ENCODE measurements at places on chromosomes 12 and 14.

GRCh38 chr14:85296456-85297210 lies 233.3 kb upstream of the FLRT2 start:
- no peak for DNase-seq

DNA sequence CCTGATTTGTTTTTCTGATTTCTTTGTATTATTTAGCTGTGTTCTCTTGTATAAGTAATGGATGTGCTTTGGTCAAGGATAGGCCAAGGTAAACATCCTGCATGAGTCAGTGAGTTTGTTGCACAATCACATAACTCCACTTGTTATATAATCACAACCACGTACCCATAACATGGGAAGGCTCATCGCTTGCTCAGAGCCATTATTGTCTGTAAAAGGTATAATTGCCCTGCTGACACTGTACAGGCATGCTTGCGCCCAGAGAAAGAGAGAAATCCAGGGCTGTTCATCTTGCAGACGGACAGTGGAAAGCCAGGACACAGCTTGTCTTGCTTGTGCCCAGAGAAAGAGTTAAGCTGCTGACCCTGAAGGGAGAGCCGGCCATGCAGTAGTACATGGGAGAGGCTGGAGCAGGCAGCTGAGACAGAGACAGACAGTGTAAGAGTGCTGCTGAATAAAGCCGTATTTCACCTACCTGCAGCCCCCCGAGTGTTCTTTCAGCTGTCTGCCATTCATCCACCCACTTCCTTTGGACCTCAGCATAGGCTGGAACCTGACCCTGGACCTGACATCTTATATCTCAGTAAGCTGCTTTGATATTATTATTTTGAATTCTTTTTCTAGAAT lies 174.7 kb upstream of the DAAM1 start:
- DNase-seq, result no peak

DNA sequence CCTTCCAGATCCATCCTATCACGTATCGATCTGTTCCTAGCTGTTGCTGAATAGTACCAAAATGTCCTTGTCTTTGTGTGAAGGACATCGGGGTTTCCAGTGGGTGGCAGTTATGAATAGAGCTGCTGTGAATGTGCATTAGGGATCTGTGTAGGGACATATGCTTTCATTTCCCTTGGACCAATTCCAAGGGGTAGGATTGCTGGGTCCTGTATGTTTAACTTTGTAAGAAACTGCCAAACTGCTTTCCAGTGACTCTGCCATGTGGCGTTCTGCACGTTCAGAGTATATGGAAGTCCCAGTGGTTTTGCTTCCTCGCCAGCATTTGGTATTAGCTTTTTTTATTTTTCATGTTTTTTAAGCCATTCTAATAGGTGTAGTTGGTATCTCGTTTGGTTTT lies 28.6 kb downstream of the PACS2 start:
- no peak for DNase-seq

GRCh38 chr12:18277196-18277595 lies 15.9 kb downstream of the PIK3C2G start:
- DNase-seq, result no peak

DNA sequence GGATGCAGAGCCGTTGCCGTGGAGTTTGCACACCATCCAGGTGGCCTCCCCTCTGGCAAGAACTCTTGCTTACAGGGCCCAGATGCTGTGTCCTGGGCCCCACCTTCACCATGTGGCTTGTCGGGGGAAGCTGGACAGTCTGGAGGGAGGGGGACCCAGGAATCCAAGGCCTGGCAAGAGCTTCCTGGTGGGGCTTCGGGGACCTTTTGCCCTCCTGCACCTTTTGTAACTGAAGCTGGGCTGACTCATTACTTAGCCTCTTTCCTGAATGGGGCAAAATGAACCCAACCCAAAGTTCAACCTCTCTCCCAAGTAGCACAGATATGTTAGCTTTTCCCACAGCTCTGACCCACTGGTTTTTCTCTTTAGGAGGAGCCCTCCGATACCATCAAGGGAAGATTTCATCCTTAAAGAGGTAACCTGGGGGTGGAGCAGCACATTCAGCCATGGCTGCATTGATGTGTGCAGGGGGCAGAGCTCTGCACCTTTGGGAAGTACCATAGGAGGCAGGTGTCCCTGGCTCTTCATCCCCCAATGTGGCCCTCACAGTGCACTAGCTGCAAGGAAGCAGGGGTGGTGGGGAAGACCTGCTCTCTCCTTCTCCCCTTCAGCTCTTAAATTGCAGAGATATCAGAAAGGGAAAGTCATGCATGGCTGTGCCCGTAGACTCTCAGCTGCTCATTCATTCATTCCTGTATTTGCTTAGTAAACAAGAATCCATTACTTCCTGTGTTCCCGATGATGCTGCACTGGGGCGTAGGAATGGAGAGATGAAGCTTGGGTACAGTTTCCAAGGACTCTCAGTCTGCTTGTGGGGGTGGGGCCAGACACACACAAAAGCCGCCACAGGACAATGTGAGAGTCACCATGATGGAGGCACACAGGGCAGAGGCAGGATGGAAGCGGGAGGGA lies 13.0 kb downstream of the MVK start:
- no peak for DNase-seq

- DNase-seq, result no peak
These were observed 10.1 kb upstream of the KICS2 start for GRCh38 chr12:64232196-64232595.

- DNase-seq, result no peak
These were observed 9.0 kb downstream of the LGALS3 start for GRCh38 chr14:55138091-55138490.

DNA sequence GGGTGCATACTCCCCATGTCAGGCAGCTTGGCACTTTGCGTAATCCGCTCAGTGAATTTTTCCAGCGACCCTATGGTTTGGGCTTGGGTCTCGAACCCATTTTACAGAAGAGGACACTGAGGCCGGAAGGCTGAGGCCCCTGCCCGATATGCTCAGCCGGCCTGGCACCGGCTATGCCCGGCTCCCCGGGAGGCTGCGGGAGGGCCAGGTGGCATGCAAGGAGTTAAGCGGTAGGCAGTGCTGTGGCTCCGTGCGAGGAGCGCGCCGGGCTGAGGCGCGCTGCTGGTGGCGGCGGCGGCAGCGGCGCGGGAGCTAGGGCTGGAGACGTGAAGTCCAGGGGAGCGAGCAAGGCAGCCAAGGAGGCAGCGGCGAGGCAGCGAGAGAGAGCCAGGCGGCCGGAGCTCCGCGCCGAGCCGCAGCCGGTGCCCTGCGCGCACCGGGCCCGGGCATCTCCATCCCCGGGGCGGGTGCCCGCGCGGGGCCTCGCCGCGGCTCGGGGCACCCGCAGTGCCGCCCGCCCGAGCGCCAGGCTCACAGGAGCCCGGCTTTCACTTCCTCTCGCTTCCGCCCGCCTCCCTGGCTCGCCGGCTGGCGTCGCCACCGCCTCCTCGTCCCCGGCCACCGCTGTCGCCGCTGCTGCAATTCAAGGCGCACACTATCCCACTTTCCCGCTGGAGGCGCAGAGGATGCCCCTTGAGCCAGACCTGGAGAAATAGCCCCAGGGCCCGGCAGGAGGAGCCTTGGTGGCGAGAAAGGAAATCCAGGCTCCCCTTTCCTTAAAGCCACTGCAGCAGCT lies at the start of gene WSCD2:
TSS of gene WSCD2 (plus strand) at position 272 of the 796 bp plus-strand sequence. CDS start 66,545 bp downstream, outside the sequence.
- no peak for DNase-seq

GRCh38 chr12:92400006-92400405 lies 254.4 kb upstream of the BTG1 start:
- no peak for DNase-seq

GRCh38 chr12:126474703-126475102 lies 1409.5 kb downstream of the AACS start:
- DNase-seq, result no peak

GRCh38 chr14:64000749-64001148 lies 147.9 kb downstream of the SYNE2 start:
- no peak for DNase-seq

- DNase-seq, result no peak
These were observed 83.4 kb downstream of the PDE6H start for GRCh38 chr12:15056218-15056617.

- DNase-seq, result no peak
These were observed 125.2 kb downstream of the ZNF664 start for GRCh38 chr12:124098101-124098757.

DNA sequence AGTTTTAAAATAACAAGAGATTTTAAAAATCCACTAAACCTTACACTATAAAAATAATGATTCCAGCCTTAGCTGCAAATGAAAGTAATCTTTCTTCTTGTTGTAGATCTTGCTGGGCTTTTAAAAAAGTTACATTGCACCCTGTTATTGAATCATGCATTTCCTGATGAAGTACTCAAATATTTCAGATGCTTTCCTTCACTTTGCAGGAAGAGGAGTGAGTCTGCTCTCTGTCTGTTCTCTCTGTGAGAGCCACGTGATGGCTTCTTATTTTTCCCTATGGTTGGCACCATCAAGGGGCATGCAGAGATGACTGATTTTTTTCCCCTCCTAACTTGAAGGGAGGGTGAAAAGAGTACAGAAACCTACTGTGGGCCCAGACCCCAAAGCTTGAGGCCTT lies 262.7 kb downstream of the ATP23 start:
- DNase-seq, result no peak

DNA sequence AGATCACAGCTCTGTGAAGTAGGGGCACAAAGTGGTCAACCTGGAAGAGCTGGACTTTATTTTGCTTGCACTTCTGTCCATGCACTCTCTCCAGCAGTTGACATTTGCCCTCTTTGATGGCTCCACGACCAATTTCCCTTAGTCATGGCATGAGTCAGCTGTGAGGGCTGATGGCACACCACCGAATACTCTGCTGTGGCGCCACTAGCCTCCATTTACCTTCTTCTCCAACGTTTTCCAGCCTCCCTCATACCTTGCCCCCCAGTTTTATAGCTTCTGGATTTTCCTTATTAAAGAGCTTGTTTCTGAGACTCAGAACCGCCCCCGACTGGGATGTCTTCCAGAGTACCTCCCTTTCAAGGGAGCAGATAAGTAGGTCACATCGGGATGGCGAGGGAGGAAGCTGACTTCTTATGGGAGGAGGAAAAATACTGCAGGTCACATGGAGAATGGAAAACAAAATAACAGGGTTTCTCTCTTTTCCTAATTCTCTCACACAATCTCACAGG lies 17.6 kb downstream of the NINJ2 start:
- no peak for DNase-seq

DNA sequence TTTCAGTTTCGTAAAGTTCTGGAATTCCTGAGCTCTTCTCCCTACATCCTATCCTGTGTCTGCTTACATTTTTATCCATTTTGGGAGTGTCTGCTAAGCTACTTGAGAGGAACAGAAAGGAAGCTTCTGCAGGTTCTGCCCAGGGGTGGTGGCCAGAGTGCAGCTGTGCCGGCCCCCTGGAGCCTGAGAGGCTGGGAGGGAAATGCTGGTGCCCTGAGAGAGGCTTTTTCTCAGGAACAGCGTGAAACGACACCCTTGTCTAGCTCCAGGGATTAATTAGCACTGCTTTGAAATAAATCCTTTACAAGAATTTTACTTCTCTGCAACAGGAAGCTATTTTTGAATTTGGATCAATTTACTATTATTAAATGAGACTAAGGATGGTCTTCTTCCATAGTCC lies 165.4 kb downstream of the SLC15A5 start:
- no peak for DNase-seq

DNA sequence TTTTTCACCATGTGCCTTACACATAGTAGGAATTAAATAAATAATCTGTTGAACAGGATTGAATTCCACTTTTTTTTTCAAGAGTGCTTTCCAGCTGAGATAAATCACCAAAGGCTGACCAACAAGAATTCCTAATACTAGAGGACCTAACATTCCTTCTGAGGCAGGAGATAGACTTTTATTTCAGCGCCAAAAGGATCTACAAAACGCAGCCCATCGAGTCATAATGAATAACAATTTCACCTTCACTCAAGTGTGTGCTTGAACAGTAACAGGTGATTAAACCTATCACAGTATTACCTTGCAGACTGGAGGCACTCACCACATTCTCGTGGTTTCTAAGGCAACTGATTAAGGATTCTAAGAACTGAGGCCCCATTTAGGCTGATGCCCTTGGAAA lies 224.3 kb upstream of the ATP2B1 start:
- no peak for DNase-seq

GRCh38 chr12:118359541-118359915 lies 13.2 kb downstream of the TAOK3 start:
- no peak for DNase-seq

DNA sequence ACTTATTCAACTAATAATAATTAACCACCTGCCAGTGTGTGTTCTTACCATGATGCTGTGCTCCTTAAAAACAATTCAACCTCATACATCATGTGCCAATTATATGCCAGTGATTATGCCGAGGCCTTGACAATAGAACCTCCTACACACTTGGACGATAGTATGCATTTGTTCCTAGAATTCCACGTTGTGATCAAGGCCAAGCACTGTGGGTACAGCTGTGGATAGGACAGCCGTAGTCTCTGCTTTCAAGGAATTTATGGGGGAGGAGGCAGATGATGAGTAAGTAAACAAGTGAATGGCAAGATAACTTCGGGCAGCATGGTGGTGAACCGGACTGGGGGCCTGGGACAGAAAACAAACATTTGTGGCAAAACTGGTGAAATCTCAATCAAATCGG lies 18.0 kb upstream of the MYO1H start:
- DNase-seq, result no peak

GRCh38 chr12:126537961-126538530 lies 1472.8 kb downstream of the AACS start:
- DNase-seq, result no peak

- no peak for DNase-seq
These were observed 189.0 kb upstream of the AMIGO2 start for GRCh38 chr12:47268501-47269454.

- DNase-seq, result no peak
These were observed 102.5 kb upstream of the RTL1 start for GRCh38 chr14:101006008-101006407.

GRCh38 chr14:61904946-61905345 lies 142.7 kb downstream of the SNAPC1 start:
- no peak for DNase-seq
